ENCODE measurements at places on chromosomes 4 and X.

DNA sequence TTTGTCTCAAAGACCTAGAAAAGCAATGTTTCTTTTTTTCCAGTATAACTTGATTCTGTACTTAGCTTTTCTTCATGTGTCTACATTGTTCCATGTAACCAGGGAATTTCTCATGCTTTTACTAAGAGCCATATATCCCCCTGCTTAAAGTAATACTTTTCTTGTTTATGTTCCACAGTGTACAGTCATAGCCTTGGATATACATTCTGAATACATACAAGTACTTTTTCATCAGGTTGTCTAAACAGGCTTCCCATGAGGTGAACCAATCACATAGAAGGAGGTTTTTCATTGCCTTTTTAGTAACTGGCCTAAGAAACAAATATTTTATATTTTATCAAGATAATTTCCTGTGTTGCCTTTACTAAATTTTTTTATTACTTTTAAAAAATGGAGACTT is 52.8 kb downstream of the SLC2A9 start:
- no peak overlapping the region for H3K27ac ChIP-seq
- no peaks in the 10 kb centered on the region for H3K4me1 ChIP-seq
- H3K4me3 ChIP-seq = no peak overlapping the region
- H3K27me3 ChIP-seq = no peaks in the 10 kb centered on the region
- DNase-seq = no peak

- no peaks in the 10 kb centered on the region for H3K27me3 ChIP-seq
- DNase-seq = peak; percentile 74
- no peaks in the 10 kb centered on the region for H3K4me1 ChIP-seq
- no peak overlapping the region for H3K4me3 ChIP-seq
- no peak overlapping the region for H3K27ac ChIP-seq
Measured at GRCh38 chr4:82739287-82740190, 59.1 kb downstream of the SCD5 start.

GRCh38 chrX:65925005-65925404 is 114.9 kb downstream of the VSIG4 start:
- H3K4me1 ChIP-seq = no peaks in the 10 kb centered on the region
- H3K27ac ChIP-seq = no peak overlapping the region
- H3K4me3 ChIP-seq = no peak overlapping the region
- no peaks in the 10 kb centered on the region for H3K36me3 ChIP-seq
- DNase-seq = no peak
- H3K27me3 ChIP-seq = no peaks in the 10 kb centered on the region

- H3K27me3 ChIP-seq = no peaks in the 10 kb centered on the region
- no peak for DNase-seq
- H3K4me1 ChIP-seq = no peaks in the 10 kb centered on the region
- no peaks in the 10 kb centered on the region for H3K36me3 ChIP-seq
- H3K27ac ChIP-seq = no peak overlapping the region
Measured at GRCh38 chr4:149841686-149842085, 26.0 kb upstream of the IQCM start.

DNA sequence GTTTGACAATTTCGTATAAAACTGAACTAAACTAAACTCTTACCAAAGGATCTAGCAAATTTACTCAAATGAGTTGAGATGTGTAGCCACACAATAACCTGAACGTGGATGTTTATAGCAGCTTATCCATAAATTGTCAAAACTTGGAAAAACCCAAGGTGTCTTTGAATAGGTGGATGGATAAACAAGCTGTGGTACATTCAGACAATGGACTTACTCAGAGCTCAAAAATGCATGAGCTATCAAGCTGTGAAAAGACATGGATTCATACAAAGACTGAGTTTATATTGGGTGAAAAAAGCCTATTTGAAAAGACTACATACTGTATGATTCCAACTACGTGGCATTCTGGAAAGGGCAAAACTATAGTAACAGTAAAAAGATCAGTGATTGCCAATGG is 69.5 kb downstream of the LARP1B start:
- H3K27ac ChIP-seq = no peak overlapping the region
- no peak for DNase-seq
- no peaks in the 10 kb centered on the region for H3K27me3 ChIP-seq
- H3K4me3 ChIP-seq = no peak overlapping the region
- no peaks in the 10 kb centered on the region for H3K4me1 ChIP-seq
- H3K36me3 ChIP-seq = no peaks in the 10 kb centered on the region

DNA sequence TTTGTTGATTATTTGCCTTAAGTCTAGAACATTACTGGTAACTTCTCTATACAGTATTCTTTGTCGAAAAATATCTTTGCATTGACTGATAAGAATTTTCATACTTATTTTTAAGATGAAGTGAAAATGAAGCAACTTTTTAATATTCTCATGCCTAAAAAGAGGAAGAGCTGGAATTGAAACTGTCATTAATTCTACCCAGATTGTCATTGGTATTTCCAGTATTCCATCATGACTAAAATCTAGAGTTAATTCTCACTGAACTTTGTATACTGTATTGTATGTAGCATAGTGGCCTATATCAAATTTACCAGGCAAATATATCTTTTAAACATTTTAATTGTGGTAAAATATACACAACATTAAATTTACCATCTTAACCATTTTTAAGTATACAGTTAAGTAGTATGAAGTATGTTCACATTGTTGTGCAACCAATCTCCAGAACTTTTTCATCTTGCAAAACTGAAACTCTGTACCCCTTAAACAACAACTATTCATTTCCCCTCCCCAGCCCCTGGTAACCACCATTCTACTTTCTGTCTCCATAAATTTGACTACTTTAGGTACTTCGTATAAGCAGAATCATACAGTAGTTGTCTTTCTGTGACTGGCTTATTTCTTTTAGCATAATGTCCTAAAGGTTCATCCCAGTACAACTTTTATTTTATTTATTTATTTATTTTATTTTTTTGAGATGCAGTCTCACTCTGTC is 24.3 kb upstream of the ZNF41 start:
- H3K4me3 ChIP-seq = no peak overlapping the region
- no peak overlapping the region for H3K27ac ChIP-seq
- H3K27me3 ChIP-seq = no peaks in the 10 kb centered on the region

- no peak overlapping the region for H3K4me3 ChIP-seq
- no peak for DNase-seq
- H3K27me3 ChIP-seq = no peaks in the 10 kb centered on the region
- H3K36me3 ChIP-seq = no peaks in the 10 kb centered on the region
Measured at GRCh38 chrX:72258174-72258573, 18.9 kb downstream of the RPS4X start.

GRCh38 chr4:139297001-139297410 is 4.3 kb upstream of the NAA15 start:
- H3K27me3 ChIP-seq = no peaks in the 10 kb centered on the region
- no peak overlapping the region for H3K27ac ChIP-seq
- H3K4me1 ChIP-seq = no peaks in the 10 kb centered on the region
- peaks cover 4% of the 10 kb centered on the region for H3K36me3 ChIP-seq

DNA sequence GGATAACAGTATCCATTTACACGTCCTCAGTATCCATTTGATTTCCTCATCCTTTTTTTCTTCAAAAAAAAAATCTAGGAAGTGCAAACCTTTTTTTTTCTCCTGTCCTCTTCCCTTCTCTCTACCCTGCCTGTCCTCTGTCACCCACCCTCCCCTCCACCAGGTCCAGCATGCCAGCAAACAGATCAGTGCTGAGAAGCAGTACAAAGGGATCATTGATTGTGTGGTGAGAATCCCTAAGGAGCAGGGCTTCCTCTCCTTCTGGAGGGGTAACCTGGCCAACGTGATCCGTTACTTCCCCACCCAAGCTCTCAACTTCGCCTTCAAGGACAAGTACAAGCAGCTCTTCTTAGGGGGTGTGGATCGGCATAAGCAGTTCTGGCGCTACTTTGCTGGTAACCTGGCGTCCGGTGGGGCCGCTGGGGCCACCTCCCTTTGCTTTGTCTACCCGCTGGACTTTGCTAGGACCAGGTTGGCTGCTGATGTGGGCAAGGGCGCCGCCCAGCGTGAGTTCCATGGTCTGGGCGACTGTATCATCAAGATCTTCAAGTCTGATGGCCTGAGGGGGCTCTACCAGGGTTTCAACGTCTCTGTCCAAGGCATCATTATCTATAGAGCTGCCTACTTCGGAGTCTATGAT is 1.7 kb downstream of the SLC25A4 start:
- H3K27me3 ChIP-seq = no peaks in the 10 kb centered on the region
- peaks cover 46% of the 10 kb centered on the region for H3K36me3 ChIP-seq
- no peaks in the 10 kb centered on the region for H3K4me1 ChIP-seq
- H3K4me3 ChIP-seq = peak overlapping the region; percentile 66
- H3K27ac ChIP-seq = peak overlapping the region; percentile 92
- no peak for DNase-seq

DNA sequence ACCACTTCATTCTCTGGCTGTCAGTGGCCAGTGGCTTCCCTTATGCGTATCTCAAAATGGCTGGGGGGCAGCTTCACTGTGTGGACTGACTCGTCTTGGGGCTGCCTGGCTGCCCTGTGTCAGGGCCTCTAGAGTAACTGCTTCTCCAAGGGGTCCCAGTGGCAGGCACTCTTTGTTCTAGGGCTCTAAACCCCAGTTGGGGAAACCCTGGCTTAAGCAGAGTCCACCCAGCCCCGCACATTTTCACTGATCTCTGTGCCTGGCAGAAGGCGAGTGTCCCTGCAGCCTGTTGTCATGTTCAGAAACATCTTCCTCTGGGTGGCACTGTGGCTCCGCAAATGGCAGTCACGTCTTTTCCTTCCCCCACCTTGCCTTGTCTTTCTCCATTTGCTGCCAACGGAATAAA is 59.7 kb downstream of the NBDY start:
- H3K4me1 ChIP-seq = peaks cover 3% of the 10 kb centered on the region
- no peaks in the 10 kb centered on the region for H3K36me3 ChIP-seq
- no peak overlapping the region for H3K4me3 ChIP-seq
- no peaks in the 10 kb centered on the region for H3K27me3 ChIP-seq
- no peak overlapping the region for H3K27ac ChIP-seq

DNA sequence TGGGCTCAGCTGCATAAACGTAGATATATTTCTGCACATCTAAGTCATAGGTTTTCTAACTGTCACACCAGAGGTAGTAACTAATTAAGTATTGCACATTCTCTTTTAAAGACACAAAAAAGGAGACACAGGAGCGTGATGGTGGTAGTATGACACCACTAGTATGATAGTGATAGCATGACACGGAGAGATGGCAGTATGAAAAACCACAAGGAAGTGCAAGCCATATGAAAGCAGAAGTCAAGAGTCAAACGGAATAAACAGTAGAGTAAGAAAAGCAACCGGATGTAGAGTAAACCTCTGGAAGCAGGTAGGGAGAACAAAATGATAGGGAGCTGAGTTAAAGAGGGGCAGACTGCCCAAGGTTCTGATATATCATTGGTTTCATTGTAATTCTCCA is 382.2 kb upstream of the INTU start:
- H3K27ac ChIP-seq = no peak overlapping the region
- no peaks in the 10 kb centered on the region for H3K27me3 ChIP-seq

Data from right atrium auricular region (tissue), 2 donors.